ENCODE measurements at places on chromosomes 3 and 15.

DNA sequence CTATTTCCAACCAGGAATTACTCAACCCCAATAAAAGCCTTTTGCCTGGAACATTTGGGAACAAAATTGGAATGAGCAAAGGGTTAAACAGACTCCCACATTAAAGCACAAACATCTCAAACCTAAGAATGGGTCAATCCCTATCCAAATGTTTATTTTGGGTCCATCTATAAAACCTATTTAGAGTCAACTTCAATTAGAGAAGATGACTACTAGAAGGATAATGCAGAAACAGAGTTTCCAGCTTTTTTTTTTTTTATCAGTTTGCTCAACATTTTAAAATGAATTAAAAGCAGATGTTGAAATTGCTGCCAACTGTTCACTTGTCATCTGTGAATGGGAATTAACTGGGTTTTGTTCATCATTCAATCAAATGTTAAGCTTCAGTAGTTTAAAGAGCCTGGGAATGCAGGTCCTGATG is 4.1 kb upstream of the TBC1D23 start:
- DNase-seq: no peak

DNA sequence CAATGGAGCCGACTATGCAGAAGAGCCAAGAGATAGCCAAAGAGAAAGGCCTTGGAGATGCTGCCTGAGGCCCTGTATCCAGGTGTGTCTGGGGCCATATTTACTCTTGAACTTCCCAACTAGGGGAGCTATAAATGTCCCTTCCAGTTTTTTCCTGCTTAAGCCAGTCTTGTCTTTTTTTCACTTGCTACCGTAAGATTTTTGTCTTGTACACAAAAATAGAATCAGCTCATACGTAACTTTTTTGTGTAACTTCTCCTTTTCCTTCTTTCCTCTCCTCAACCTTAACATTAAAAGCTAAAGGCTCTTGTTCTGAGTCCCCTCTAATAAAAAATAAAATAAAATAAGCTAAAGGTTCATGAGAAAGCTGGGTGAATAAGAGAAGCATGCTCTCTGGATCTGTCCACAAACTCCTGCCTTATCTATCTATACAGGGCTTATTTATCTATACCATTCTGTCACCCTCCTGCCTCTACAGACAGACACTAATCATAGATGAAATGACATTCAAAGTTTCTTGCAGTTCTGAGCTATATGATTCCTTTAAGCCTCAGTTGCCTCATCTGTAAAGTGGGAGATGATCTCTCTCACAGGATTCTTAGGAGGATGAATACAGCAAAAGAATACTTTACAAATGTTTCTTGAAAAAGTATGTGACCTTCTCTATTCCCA is 4.6 kb downstream of the SUMF1 start:
- DNase-seq: no peak

GRCh38 chr15:99282586-99282985 is 31.3 kb downstream of the LRRC28 start:
- DNase-seq: no peak

GRCh38 chr3:108099679-108100428 is 9.0 kb upstream of the CD47 start:
- no peak for DNase-seq

DNA sequence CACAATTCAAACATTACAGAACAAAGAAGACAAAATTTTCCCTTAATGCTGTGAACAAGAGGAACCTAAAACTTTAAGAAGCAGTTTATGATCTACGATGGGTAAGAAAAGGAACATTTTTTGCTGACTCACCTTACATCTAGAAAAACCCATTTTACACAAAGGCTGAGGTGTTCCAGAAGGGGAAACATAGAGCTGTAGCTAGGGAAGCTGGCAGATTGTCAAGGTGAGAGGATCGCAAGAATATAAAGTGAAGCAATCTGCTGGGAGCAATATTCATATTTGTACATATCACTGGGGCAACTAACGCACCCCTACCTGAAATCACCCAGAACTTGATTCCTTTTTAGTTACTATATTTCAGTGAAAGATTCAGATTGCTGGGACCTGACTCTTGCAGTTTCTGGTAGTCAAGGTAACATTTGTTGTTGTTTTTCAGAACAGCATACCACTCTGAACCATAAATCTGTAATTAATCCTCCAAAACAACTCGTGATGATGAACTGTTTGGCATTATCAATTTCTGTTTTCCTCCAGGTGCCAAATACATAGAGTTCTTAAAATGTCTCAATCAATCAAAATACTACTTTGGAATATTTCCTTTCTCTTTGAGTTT is 184.1 kb upstream of the LRRC3B start:
- no peak for DNase-seq

GRCh38 chr3:138384976-138385375 is 36.6 kb downstream of the MRAS start:
- no peak for DNase-seq
